ENCODE measurements at places on chromosomes 1 and 21.

DNA sequence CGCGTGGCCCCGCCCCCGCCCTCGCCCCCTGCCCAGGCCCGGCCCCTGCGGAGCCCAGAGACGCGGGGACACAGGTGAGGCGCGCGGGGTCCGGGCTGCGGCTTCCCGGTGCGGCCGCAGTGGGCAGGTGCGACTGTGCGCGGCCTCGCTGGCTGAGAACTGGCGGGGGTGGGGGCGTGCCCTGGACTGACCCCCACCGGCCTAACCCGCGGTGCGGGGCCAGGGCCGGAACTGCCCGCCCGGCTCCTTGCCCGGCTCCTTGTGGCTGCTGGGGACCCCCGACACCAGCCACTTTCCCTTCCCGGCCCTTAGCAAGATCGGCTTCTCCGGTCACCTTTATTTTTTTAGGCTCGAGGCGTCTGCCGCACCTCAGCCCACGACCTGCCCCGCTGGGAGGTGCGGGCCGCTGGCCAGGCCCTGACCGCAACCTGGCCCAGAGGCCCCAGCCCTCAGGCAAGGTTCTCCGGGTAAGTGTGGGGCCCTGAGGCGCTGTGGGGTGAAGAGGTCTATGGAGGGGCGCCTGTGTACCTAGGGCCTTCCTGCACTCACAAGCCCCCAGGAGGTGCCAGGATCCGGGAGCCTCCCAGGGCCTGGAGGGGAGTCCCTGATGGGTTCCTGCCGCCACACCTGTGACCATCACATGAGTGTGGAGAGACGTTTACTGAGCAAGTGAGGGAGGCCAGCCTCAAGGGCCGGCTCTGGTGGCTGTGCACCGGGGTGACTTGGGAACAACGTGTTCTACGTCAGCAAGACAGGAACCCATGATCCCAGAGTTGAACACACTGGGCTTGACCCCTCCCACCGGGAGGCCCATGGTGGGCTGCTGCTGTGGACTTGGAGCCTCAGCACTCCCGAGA lies at the start of gene SMIM1:
Gene SMIM1, plus strand, starts transcription at position 35 of the 857 bp plus-strand sequence. CDS start 2,625 bp downstream, outside the sequence.
- no peak for DNase-seq

DNA sequence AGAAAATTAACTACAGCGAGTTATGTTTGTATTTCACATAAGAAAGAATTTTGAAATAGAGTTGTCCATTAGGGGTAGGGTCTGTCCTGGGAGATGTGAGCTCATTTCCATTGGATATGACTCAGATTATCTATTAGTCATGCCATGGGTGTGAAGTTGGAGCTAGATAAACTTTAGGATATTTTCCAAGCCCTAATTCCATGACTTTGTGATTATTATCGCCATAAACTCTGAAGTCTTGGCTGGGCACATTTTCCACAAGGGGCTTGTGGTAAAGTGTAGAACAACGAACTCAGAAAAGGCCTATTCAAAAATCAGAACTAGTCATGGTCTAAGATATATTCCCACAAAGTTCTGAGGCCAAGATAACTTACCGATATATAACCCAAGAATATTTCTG lies 396.6 kb downstream of the DPYD start:
- no peak for DNase-seq

DNA sequence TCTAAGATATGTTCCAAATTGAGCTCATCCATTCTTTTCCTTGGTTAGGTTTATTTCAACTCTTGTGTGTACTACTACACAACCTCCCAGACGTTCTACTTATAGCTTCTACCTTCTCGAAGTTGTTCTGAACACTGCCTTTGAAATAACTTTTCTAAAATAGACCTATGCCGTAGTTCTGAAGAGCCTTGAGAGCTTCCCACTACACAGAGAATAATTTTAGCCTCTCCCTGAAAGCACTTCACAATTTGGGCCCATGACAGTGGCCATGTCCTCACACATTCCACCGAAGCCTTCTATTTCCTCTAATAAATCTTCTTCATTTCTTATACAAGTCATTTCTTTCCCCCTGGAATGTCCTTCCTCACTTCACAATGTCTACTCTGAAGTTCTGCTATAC lies 62.2 kb downstream of the CRB1 start:
- no peak for DNase-seq

DNA sequence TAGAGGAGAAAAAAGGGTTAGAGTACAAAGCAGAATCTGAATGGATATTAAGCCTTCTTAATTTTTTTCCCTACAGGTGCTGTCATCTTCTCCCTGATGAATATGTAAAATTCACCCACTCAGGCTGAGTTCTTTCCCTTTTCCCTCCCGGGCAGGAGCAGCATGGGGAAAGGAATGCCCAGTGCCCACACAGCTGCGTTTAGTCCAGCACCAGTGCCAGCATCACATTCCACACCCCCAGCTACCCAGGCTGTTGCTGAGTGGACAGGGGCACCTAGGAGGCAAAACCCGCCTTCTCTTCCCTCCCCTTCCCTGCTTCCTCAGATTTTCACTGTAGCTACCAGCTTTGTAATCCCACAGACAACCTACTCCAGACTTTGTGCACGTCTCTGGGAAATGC lies 3.4 kb upstream of the CADM3 start:
- no peak for DNase-seq

DNA sequence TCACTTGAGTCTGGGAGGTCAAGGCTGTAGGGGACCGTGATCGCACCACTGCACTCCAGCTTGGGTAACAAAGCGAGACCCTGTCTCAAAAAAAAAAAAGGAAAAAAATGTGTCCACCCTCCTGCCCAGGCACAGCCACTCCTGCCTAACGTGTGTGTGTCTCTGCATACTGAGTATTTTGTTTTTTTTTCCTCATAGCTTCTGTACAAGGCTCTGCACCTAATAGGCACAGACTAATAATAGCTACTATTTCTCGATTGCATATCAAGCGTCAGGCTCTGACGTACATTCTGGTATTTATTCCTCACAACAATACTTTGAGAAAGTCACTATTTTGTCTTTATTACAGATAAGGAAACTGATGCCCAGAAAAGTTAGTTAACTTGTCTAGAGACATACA lies 5.0 kb downstream of the PTGFRN start:
- DNase-seq = no peak

DNA sequence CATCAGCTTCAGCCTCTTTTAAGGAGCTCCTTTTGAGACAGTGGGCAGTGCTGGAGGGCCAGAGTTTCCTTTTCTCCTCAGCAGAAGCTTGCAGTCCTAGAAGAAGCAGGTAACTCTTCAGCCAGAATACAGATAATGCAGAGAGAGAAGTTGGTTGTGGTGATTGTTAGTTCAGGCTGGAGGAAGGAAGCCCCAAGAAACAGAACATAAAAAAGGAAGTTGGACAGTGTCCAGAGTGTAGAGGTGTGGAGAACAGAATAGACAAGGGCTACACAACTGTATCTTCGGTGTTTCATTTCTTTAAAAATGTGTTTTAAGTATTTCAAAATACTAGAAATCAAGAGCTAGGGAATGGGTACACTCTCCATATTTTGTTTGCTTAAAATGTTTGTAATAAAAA lies 6.4 kb upstream of the TACSTD2 start:
- no peak for DNase-seq

GRCh38 chr1:218568962-218569550 lies 223.9 kb downstream of the TGFB2 start:
- no peak for DNase-seq

DNA sequence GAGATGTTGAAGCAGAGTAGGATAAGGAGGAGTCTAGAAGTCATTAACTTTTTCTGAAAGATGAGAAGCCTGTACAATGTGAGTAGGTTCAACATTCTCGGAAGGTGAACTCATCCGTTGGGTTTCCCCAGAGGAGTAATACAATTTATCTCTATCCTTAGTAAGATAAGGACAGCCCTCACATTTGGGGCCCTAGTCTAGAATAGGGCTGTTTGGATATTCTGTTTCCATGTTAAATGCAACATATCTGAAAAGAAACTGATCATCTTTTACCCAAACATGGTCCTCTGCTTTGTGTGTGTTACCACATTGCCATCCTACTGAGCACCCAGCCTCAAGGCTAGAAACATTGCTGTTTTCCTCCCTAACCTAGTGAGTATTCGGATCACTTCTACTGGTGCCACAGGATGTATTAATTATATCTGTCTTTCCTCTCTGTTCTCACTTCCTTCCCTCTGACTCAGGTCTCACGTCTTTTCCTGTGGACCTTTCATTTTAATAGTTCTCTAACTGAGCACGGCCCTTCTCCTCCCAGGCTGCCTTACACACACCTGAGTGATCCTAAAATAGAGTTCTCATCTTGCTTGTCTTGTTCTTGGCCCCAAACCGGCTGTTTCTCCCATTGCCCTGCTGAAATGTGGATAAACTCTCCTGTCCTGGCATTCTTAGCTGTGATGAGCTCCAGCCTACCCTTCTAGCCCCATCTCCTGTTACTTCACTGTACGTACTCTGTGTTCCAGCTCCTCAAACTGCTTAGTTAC lies 91.7 kb downstream of the CDC14A start:
- DNase-seq = no peak

- no peak for DNase-seq
Observed at GRCh38 chr1:59005491-59006288, 221.8 kb upstream of the JUN start.

DNA sequence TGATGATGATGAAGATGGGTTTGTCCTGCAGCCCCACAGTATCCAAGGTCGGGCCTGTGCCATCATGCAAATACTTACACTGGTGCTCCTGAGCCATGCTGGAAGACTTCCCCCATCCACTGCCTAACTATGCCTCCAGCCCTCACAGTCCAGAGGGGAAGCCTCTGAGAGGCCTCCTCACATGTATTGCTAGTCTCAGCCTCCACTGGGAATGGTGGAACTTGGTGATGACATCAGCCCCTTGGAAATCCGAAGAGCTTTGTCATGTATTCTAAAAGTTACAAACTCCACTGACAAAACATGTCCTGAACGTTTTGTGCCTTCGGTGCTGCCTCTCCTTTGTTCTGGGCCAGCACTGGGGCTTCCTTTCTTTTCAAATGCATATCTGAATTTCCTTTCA lies 61.1 kb upstream of the DMRTB1 start:
- DNase-seq = no peak

GRCh38 chr1:67437961-67438360 lies 7.8 kb upstream of the SERBP1 start:
- DNase-seq = no peak

DNA sequence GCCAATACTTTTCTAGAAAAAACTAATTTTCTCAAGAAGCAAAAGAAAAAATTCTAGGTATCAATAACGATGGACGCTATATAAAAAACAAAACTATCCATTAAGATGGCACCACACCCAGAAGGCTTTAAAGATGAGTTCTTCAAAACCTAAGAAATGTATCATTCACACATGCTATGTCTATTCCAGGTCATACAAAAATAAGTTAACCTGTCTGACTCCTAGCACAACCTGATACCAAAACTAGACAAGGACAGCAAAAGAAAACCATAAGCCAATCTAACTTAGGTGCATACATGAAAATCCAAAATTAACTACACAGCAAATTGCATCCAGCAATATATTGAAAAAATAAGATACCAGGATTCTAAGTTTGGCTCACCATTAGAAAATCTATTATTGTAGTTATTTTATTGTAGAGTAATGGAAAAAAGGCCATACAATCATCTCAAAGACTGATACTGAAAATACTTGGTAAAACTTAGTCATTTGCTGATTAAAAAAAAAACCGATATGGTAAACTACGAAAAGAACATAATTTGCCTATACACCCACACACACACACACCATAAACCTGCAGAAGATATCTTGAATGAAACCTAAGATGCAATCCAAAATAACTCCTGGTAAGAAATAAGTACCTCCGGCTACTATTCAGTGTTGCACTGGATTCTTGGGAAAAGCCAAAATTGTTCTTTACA lies 55.0 kb downstream of the TRAF5 start:
- DNase-seq = no peak

DNA sequence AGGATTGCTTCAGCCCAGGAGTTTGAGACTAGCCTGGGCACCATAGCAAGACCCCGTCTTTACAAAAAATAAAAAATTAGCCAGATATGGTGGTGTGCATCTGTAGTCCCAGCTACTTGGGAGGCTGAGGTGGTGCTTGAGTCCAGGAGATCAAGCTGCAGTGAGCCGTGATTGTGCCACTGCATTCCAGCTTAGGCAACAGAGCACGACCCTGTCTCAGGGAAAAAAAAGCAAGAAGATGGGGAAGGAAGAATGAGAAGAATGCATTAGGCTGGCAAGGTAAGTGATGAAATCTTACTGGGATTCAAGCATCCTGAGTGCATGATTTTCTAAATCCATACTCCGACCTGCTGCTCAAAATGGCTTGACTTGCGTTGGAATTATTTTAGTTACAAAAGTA lies 6.8 kb downstream of the PCP4L1 start:
- no peak for DNase-seq

DNA sequence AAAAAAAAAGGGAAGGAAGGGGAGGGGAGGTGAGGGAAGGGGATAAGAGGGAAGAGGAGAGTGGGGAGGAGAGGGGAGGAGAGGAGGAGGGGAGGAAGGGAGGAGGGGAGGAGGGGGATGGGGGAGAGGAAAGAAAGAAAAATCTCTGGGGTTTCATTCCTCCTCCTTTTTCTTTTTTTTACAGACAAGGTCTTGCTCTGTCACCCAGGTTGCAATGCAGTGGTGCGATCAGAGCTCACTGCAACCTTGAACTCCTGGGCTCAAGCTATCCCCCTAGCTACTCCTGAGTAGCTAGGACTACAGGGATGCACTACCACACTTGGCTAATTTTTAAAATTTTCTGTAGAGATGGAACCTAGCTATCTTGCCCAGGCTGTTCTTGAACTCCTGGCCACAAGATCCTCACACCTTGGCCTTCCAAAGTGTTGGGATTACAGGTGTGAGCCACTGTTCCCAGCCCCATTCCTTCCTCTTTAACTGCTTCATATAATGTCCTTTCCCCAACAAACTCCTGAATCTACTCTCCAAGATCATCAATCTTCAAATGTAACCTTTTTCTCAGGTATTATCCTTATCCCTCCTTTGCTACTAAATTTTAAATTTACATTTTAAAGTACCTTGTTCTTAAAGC lies 23.2 kb downstream of the GON4L start:
- no peak for DNase-seq

- DNase-seq = no peak
Observed at GRCh38 chr1:165169028-165169427, 187.5 kb downstream of the LMX1A start.

- DNase-seq = no peak
Observed at GRCh38 chr1:206087091-206087490, 30.1 kb downstream of the AVPR1B start.

DNA sequence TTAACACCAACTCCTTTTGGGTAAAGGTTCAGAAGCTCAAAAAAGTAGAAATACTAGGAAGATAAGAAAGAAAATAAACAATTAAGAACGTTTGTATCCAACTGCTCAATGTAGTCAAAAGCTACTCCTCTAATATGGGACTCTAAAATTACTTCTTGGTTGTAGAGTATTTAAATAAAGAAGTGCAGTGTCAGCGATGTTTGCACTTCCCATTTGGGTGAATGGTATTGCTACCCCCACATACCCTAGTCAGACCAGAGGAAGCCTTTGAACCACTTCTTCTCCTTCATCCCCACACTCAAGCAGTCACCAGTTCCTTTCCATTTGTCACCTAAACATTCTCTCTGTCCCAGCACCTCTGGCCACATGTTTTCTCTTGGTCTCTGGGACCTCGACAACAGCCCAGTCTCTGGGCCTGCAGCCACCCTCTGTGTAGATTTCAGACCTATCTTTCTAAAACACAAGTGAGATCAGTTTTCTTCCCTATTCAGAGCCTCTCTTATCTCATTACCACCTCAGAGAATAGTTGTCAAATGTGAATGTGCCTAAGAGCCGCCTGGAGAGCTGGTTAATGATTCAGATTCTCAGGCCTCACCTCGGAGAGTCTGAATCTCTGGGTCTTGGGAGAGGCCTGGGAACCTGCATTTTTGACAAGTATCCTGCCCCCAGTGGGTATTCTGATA lies 109.8 kb downstream of the OMA1 start:
- no peak for DNase-seq
